ENCODE measurements at places on chromosomes 3 and 15.
A peak's percentile ranks its signal among the peaks of the same experiment; 100 is the strongest.

- no peak for DNase-seq
Measured at GRCh38 chr3:88082854-88083253, 23.8 kb downstream of the ZNF654 start.

GRCh38 chr3:23254835-23255234 is 51.7 kb downstream of the UBE2E2 start:
- DNase-seq = no peak

GRCh38 chr3:134445636-134446035 is 40.1 kb downstream of the ANAPC13 start:
- no peak for DNase-seq

- DNase-seq = no peak
Measured at GRCh38 chr3:65094723-65095122, 406.9 kb upstream of the ADAMTS9 start.

DNA sequence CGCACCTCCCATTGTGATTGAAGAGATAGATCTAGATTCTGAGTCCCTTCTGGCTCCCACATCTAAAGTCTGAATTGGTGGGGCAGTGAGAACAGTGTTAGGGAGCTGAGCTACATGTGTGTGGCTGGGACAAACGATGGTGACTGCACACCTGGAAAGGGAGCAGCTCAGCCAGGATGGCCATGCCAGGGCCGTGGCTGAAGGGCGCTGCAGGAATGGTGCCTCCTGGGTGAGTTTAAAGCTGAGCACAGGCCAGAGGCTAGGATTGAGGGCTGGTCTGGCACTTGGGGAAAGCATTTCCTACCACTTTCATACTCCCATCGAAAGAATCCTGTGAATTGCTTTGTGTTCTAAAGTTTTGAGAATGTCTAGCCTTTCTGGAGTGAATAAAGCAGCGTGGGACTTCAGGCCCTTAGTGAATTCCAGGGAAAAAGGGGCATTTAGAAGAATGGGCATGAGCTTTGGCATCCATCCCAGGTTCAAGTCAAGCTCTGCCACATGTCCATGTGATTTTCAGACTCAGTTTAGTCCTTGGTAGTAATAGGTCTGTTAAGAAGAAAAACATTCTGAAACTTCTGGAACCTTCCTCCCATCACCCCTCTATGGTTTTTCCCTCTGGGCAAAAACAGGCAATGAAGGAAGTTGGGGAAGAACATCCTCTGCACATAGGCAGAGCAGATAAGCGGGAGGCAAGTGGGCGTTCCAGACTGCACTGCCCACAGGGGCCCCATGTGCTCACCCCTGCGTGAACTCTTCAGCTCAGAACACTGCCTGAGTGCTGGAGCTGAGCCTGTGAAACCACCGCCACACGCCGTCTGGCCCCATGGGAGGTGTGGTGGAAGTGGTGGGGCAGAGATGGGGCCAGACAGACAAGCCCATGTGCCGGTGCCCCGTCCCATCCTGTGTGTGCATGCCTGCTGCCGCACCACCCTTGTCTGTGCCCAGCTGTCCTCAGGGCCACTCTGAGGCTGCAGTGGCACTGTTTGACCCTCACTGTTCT is 12.9 kb upstream of the CPNE9 start:
- peak; percentile 66 for DNase-seq

- no peak for DNase-seq
Measured at GRCh38 chr15:45587863-45588170, 638 bp downstream of the BLOC1S6 start.

DNA sequence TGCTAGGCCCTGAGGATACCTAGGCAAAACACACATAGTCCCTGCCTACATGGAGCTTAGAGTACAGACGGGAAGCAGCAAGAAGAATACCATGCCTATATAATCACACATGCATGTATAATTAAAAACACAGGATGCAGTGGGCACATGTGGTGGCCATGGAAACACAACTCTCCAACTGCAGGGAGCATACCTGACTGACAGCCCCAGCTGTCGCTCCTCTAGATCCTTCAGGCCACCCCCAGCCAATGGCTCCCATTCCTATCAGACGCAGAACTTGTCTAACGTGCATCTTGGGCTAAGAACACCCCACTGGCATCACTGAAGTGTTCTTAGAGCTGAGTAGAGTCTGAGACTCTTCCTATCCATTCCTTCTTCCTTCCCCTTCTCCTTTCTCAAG is 125.5 kb upstream of the FRMD4B start:
- DNase-seq = no peak

GRCh38 chr15:62124176-62124972 is 40.7 kb downstream of the C2CD4B start:
- no peak for DNase-seq

- no peak for DNase-seq
Measured at GRCh38 chr3:73060302-73060723, 1.1 kb upstream of the EBLN2 start.

GRCh38 chr3:81925385-81925784 is 163.9 kb upstream of the GBE1 start:
- DNase-seq = no peak

DNA sequence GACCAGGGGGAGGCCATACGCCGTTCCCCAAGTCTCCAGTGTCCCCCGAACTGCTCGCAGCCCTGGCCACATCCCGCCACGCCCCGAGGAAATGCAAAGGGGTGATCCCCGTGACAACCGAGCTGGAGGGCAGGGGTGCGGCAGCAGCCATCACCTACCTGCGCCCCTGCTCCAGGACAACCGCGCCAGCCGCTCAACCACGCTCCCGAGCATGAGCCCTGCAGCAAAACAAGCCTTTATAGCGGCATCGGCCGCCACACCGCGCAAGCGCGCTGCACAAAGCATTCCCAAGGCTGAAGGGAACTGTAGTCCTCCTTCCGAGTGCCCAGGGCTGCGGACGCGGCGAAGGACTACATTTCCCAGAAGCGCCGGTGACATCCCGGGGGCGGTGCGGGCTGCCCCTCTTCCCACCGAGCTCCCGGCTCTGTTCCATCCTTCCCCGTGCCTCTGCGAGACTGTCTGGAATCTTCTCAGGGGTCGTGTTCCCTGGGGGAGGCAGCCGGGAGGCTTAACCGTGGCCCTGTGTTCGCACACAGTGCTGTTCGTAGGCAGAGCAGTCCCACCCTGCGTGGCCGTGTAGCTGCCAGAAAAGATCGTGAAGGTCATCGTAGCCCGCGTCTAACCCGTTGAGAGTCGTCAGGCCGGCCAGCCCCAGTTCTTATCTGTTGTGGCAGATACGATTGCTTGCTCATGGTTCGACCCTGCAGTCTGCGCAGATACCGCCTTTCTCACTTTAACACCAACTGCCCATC is at the start of gene ABCC5:
Gene ABCC5 (minus strand): TSS at position 213 of the 752 bp plus-strand sequence. CDS start 3,492 bp downstream, outside the sequence.
- peak; percentile 83 for DNase-seq

- peak; percentile 68 for DNase-seq
Measured at GRCh38 chr3:52144034-52144795, 10.0 kb downstream of the POC1A start.

GRCh38 chr15:91468871-91469580 is 369.0 kb downstream of the SV2B start:
- no peak for DNase-seq

Data from NAMALWA (cell line).